ENCODE measurements at places on chromosomes 12 and 14.

- DNase-seq = no peak
Observed at GRCh38 chr14:94143239-94143638, 13.8 kb upstream of the IFI27L2 start.

GRCh38 chr12:4997939-4998338 lies 45.7 kb upstream of the KCNA5 start:
- DNase-seq = peak; percentile 97

DNA sequence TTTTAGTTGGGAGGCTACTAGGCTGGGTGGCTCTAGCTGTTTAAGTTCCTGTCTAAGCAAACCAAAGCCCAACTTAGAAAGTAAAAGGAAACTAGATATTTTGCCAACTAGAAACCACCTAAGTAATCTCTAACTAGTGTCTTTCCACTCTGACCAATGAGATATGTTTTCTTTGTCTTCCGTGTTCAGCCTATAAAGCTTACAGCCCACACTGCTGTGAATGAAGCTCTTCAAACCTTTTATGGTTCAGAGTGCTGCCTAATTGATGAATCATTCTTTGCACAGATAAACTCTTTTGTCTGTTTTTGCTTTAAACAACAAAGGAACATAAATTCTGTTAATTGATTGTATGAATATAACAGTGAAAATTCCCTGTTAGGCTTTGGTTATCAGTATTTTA lies 66.1 kb downstream of the FUT8 start:
- peak; percentile 30 for DNase-seq

DNA sequence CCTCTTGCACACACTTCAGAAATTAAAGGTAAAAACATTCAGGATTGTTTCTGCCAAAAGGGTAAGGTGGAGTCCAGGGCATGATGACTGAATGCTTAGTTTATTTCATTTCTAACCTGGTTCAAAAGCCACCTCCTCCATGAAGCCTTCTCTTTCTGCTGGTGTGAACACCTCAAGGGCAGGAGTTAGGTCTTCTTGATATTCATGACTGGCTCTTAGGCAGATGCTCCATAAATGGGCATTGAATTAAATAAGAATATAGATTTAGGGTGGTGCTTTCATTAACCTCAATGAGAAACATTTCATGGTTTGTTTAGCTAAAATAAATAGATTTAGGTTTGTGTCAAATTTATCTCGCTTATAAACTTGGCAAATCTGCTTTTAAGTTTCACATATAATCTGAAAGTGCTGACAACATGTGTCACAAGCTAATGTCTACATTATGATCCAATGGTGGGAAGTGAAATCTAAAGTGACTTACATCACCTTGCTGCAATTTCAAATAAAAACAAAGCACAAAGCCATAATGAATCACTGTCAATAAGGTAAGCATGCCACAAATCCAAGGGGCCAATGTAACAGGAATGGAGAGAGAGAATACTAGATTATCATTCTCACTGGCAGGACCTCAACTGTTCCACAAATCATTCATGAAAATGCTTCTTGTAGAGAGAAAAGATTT lies 72.7 kb upstream of the GRIP1 start:
- no peak for DNase-seq

DNA sequence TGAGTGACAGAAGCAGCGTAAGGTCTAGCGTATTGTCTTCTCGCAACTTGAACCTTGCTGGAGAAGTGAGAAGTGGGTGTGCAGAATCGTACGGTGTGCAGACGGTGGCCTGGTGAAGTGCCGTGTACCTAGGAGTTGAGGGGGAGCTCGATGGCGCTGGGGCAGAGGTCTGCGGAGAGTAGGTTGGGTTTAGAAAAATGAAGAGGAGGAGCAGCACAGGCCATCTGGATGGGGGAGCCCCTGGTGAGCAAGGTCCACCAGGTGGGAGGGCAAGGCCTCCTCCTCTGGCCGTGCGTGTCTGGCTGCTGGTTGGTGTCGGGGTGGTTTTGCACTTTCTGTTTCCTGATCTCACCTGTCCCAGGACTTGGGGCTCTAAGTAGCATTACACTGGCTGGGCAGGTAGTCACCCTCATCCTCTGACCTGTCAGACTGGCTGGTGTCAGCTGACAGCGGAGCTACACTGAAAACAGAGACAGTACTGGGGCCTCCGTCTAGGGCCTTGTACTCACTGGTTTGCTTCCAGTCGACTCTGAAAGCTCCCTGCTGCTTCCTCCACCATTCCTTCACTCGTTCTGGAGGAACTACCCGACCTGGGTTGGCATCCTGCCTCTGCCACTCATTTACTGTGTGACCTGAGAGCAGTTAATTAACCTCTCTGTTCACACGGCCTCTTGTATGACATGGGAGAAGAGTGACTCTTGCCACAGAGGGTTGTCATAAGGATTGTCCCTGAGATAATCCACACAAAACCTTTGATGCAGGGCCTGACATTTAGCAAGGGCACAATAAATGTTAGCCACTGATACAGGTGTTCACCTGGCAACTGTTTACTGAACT lies 228.3 kb downstream of the SLC41A2 start:
- DNase-seq = no peak

DNA sequence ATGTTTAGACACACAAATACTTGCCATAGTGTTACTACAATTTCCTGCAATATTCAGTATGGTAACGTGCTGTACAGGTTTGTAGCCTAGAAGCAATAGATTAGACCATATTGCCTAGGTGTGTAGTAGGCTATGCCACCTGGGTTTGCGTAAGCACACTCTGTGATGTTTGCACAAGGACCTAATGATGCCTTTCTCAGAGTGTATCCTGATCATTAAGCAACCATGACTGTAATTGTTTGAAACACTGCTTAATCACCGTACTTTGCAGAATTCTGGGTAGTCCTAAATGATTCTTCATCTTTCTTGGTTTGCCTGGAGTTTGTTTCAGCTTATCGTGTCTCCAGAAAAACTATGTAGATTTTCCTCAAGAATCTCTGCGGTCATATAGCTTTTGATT lies 11.2 kb upstream of the TCP11L2 start:
- no peak for DNase-seq

- DNase-seq = no peak
Observed at GRCh38 chr12:3924761-3925160, 51.6 kb upstream of the PARP11 start.

DNA sequence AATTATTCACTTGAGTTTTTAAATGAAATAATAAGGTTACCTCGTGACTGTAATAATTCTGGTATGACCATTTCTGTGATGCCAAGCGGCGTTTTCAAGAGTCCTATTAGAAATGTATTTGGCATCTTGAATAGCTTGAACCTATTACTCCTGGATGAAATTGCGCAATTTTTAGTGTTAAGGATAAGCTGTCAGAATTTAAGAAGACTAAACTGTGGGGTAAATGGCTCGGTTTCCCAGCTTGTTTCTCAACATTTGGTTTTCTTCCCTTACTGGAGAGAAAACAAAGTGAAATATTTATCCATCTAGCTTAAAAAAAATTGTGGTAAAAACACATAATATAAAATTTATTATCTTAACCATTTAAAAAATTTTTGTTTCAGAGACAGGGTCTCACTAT lies 26.8 kb downstream of the PCNX1 start:
- no peak for DNase-seq

GRCh38 chr14:74853581-74853980 lies 22.4 kb downstream of the PROX2 start:
- no peak for DNase-seq

DNA sequence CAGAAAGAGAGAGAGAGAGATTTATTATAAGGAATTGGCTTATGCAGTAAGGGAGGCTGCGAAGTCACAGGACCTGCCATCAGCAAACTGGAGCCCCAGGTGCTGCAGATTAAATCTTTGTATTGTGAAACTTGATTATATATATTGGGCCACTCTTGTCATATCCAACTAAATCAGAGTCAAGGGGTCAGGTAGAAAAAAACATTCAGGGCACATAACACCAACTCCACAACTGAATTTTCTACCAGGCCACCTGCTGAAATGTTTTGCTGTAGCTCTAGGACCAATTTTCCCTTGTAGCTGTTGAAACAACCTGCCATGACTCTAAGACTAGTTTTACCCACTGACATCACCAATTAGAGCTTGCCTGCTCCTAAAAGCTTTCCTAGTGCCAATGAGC lies 1240.8 kb downstream of the SLC16A7 start:
- DNase-seq = no peak

DNA sequence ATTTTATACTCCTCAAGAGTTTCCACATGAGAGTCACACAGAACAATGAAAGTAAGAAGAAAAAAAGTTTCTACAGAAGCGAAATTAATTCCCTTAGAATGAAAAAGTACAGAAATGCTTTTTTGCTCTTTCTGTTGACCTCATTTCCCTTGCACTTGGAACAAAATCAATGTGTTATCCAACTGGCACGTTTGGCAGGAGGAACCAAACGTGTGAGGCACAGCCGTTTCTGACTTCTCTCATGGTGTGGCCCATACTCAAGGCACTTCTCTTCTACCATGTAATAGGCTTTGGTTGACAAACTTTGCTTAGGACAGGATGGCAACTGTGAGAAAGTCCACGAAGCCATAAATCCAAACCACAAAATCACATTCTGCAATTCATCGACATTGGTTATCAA lies 297.0 kb downstream of the FUT8 start:
- no peak for DNase-seq

DNA sequence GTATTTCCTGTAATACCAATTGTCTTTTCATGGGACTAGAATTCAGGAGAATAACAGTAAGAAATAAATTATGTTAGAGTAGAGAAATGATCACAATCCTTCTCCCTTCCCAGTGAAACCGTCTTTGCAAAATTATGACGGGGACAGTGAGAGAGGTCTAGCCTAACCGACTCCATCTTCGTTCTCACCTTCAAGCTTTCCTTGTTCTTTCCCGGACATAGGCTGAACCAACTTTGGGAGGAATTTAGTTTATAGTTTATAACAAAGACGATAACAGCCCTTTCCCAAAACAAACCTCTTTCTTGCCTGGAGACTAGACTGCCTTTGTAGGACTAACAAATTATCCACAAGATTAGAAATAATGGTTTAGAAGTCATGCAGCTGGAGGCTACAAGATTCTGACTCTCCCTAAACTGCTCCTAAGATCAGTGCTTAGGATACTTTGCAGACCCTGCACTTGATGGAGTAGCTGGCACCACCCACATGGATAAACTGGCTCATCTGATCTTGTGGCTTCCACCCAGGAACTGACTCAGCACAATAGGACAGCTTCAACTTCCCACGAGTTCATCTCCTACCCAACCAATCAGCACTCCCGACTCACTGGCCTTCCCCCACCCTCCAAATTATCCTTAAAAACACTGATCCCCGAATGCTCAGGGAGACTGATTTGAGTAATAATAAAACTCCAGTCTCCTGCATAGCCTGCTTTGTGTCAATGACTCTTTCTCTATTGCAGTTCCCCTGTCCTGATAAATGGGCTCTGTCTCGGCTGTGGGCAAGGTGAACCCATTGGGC lies 521.2 kb upstream of the TBX3 start:
- DNase-seq = peak; percentile 73

Measured in fibroblast of upper back skin (primary cell).